NCI-H1092 (cell line): ENCODE measurements at places on chromosomes 11 and 22.

GRCh38 chr22:38177926-38178604, 3.6 kb downstream of the PLA2G6 start:
- DNase-seq: no peak

- no peak for DNase-seq
Measured at GRCh38 chr22:39932918-39933649, 27.1 kb upstream of the TMA7B start.

- DNase-seq: no peak
Measured at GRCh38 chr22:22960307-22960706, 72.7 kb downstream of the IGLL5 start.

- no peak for DNase-seq
Measured at GRCh38 chr22:39996732-39997131, 2.0 kb downstream of the FAM83F start.

GRCh38 chr22:20128902-20129746, 2.5 kb upstream of the ZDHHC8 start:
- no peak for DNase-seq

GRCh38 chr11:8807544-8808225, 103.3 kb upstream of the AKIP1 start:
- DNase-seq: no peak

DNA sequence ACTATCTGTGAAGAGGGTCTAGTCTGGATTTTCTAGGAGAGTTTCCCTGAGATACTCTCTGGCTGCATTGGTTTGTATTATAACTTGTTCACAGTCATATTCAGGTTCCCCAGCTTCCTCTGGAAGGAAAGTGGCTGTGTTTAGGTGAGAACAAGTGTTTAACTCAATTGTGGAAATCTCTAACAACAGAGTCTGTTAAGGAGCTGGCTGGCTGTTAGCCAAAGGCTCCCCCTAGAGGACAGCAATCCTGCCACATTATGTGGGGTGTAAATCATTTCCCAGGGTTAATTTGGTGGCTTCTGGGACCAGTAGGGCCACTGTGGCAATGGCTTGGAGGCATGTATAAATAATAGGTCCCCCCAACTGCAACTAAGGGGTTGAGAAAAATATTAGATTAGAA, 18.4 kb downstream of the MS4A6E start:
- no peak for DNase-seq

- no peak for DNase-seq
Measured at GRCh38 chr11:131665344-131665968, 295.0 kb downstream of the NTM start.

DNA sequence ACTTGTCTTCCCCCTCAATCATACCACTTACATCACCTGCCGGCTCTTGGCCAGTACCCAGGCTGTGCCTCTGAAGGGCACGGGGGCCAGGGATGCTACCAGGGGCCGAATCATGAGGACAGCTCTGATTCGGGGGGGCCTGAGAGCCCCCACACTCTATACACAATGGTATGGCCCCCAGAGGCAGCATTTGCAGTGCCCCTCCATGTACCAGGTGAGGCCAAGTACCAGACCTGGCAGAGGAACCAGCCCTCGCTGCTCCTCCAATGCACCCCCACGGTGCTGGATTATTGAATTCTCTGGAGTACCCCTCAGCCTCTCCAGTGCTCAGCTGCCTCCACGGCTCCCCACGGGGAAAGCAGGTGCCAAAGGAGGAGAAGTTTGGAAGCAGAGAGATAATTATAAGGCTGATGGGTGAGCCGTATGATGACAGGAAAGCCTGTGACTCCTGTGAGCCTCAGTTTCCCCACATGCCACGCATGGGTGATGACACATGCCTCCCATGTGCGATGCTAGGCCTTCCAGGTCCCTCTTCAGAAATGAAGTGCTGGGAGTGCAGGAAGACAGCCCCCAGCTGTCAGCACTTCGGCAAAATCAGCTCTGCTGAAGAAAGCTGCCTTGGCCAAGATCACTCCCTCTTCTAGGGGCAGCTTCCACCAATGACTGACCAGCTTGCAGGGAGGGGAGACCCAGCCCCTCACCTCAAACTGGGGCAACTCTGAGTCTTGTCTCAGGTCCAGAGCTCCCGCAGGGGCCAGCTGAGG, 69.9 kb downstream of the THAP12 start:
- peak; percentile 61 for DNase-seq

- DNase-seq: no peak
Measured at GRCh38 chr11:13280777-13281176, 3.2 kb downstream of the BMAL1 start.

- DNase-seq: no peak
Measured at GRCh38 chr11:89613911-89614310, 96.2 kb upstream of the TRIM77 start.

- no peak for DNase-seq
Measured at GRCh38 chr11:74641905-74642304, 49.5 kb downstream of the POLD3 start.

DNA sequence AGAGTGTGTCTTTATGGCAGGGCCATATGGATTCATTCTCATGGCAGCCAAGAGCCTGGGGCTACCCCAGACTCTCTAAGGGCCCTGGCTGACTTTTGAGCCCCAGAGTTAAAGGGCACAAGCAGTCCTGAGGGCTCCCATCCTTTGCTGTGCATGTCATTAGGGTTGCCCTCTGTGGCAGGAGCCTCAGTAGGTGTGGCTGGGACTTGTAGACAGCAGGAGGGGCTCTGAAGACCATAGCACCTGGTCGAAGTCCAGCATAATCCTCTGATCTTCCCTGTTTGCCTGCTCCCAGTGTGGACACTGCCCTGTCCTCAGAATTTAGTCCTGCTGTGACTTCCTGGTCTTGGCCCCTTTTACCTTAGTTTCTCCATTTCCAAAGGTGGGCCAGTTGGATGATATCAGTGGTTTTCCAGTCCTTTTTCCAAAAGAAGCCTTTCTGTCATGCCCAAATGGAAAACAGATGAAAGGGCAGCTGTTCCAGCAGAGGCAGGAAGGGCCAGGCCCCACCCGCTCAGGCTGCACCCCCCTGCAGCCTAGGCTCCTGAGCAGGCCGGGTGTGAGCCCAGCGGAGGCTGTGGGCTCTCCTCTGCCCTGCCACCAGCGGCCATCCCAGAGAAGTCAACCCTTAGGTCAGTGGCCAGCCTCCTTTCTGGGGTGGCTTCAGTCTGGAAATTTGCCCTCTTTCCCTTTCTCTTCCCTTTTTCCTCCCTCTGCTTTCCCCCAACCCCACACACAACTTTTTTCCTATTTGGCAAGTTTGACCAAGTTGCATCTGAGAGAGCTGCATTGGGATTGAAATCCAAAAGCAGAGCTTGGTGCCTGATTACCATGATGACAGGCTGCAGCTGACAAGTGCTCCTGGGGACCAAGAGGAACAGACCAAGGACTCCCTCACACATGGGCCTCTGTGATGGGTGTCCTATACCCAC, 32.8 kb upstream of the SUSD2 start:
- no peak for DNase-seq

- DNase-seq: no peak
Measured at GRCh38 chr11:73164803-73165540, 22.9 kb upstream of the FCHSD2 start.

DNA sequence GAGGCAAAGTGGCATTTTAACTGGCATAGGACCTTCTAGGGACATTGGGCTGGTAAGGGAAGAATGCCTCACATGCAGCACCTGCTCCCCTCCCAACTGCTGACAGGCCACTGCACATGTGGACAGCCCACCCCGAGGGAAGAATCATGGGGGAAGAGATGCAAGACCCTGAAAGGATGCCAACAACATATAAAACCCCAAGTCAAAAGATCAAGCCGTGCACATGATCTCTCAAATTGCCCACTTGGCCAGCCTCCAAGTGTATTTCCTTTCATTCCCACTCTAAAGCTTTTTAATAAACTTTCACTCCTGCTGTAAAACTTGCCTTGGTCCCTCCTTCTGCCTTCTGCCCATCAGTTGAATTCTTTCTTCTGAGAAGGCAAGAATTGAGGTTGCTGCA, 947.8 kb upstream of the CCDC90B start:
- no peak for DNase-seq

DNA sequence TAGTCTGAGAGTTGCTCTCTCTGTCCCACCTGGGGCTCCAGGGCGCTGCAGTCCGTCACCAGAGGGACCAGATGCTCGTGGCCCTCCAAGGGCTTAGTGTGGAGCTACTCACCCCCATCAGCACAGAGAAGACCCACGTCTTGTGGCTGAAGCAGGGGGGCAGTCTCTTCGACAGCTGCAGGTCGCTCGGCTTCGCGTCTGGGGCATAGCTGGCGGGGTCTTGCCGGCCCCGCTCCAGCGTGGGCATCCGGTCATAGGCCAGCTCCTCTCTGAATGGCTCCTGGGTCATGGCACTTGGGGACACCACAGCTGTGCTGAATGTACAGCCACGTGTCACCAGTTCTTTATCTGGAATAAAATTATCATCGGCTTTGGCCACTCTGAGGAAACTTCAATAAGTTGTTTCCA, 608 bp downstream of the MLC1 start:
- DNase-seq: no peak
